Cardiac septum (tissue), 1 donor: ENCODE measurements at places on chromosomes 4 and X. TPM values are rescaled to one million over a fixed set of nuclear protein-coding genes. Genes with fewer than 3 reads are reported as not detected.

The MAGEB2 gene
- total RNA-seq = not detected

- no peak for DNase-seq
Measured at GRCh38 chrX:1397441-1398270, 5.7 kb upstream of the SLC25A6 start.

The YY2 gene
- total RNA-seq = 0.97 TPM

- DNase-seq = no peak
Measured at GRCh38 chr4:140223056-140223810, 69.2 kb upstream of the MAML3 start.

DNA sequence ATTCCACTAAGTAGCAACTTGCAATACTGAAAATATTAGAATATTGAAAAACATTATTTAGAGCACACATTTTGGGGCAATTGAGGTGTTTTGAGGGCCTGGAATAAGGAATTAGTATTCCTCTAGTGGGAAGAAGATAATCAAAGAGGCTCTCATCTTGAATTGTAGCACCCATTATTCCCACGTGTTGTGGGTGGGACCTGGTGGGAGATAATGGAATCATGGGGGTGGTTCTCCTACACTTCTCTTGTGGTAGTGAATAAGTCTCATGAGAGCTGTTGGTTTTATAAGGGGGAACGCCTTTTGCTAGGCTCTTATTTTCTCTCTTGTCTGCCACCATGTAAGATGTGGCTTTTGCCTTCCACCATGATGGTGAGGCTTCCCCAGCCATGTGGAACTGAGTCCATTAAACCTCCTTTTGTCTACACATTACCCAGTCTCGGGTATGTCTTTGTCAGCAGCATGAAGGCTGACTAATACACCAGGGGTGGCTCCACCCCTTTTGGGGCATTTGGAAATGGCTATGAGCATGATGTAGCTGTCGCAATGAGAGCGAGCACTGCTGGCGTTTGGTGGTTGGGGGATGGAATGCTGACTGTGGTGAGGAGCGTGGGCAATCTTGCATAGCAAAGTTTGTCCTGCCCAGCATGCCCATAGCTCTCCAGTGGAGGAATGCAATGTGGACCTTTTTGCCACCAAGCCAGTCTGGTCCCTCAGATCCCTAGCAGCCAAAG is 308.2 kb downstream of the FRMPD4 start:
- no peak for DNase-seq

The EDA gene
- 5.9 TPM for total RNA-seq

The SAT1 gene
- total RNA-seq = 156 TPM

DNA sequence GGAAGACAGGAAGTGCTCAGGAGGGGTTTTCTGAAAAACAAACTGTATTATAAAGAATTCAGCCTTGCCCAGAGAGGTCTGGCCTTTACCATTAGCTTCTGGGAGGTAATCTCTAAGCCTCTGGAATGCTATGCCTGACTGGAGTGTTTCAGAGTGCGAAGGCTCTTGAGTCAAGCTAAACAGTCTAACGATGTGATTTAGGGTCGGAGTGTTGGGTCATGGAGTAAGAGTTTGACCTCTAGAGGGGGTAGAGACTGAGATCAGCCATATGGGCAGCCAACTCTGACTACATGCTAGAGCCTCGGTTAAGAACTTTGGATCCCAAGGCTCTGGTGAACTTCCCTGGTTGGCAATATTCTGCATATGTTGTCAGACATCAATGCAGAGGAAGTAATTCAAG is 15.0 kb downstream of the BOD1L1 start:
- DNase-seq = no peak

DNA sequence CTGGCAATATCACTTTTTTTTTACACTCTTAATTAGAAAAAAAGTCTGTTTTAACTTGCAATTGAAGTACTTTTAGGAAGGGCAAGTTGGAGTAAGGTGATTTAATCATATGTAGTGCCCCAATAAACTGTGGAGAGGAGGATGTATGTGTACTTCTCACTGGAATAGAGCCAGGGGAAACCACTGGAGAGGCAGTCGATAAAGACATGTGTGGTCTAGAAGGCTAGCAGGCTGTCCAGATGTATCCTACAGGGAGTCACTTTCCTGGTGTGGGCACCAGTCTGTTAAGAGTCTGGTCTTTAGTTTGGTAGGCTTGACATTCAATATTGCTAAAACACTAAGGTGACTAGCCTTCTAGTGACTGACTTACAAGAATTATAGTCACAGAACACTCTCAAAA is 9.6 kb upstream of the SGMS2 start:
- no peak for DNase-seq

DNA sequence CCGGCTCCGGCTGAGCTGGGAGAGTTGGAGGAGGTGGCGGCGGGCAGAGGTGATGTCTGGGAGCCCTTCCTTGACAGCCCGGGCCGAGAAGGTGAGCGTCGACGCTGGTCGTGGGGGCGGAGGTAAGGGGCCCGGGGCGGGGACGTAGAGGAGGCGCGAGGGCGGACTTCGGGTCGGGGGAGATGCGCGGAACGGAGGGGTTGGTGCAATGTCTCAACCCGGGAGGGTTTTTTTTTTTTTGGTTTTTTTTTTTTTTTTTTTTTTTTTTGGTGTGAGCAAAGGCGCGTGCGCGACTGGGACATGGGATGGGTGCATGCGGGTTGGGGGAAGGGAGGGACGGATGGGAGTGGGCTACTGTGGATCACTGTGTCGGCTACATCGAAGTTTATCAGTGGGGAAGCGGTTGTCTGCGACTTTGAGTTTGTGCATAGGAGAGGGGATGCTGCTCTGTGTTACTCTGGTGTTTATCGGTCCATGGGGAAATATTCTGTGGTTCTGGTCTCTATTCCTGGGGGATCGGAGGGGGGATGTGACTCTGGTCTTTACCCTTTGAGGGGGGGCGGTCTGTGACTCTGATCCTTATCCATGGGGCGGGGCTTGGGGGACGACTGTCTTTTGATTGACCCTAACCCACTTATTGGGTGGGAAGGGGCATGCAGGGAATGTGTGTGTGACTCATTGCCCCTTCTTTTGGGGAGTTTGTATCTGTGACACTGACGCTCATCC is 537 bp downstream of the RBM10 start:
- no peak for DNase-seq

The TRIM61 gene
- 1.5 TPM for total RNA-seq

GRCh38 chr4:21898101-21898500 is 50.5 kb downstream of the KCNIP4 start:
- DNase-seq = no peak
